ENCODE measurements at places on chromosomes 7 and 10. TPM values are rescaled to one million over a fixed set of nuclear protein-coding genes. Genes with fewer than 3 reads are reported as not detected.

The ADAM12 gene
- 3.7 TPM for total RNA-seq

DNA sequence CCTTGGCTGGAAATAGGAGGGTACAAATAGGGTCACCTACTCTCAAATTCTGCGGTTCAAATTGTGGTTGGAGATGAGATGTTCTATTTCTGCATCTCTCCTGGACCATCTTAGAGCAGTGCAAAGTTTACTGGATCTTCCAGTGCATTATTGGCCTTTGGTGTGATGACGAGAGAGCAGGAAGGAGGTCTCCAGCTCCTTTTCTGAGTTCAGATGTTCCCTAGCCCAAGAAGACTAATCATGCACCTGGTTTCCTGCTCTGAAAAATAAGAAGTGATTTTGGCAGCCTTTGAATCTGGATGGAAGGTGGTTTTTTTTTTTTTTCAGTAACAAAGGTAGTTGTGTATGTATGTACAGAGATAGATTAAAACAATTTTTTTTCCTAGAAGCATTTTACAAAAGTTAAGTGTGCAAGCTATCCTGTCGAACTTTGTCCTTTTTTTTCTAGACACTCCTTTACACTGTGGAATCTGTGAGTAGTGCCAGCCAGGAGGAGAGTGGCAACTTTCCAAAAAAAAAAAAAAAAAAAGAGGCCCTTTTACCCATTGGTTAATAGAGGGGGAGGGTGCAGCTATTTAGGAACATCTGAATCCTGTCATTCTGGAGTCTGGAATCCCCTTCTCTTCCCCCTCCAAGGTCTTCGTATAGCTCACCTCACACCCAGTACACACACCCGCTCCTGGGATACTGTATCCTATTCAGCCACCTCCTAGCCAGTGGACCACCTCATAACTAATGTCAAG, 26.3 kb downstream of the PAPSS2 start:
- H3K27me3 ChIP-seq: no peaks in the 10 kb centered on the region
- H3K27ac ChIP-seq: no peak overlapping the region
- no peaks in the 10 kb centered on the region for H3K36me3 ChIP-seq
- no peak overlapping the region for H3K4me3 ChIP-seq
- DNase-seq: no peak

- peaks cover 6% of the 10 kb centered on the region for H3K4me1 ChIP-seq
- no peaks in the 10 kb centered on the region for H3K27me3 ChIP-seq
- H3K4me3 ChIP-seq: no peak overlapping the region
- H3K36me3 ChIP-seq: no peaks in the 10 kb centered on the region
- no peak for DNase-seq
- no peak overlapping the region for H3K27ac ChIP-seq
Measured at GRCh38 chr10:34193931-34194626, 621.0 kb downstream of the PARD3 start.

- no peaks in the 10 kb centered on the region for H3K36me3 ChIP-seq
- no peaks in the 10 kb centered on the region for H3K27me3 ChIP-seq
- H3K27ac ChIP-seq: no peak overlapping the region
- no peak overlapping the region for H3K4me3 ChIP-seq
Measured at GRCh38 chr10:130423455-130424305, 287.5 kb downstream of the GLRX3 start.

- H3K36me3 ChIP-seq: no peaks in the 10 kb centered on the region
- no peak for DNase-seq
- no peaks in the 10 kb centered on the region for H3K27me3 ChIP-seq
- H3K27ac ChIP-seq: no peak overlapping the region
- no peaks in the 10 kb centered on the region for H3K4me1 ChIP-seq
- H3K4me3 ChIP-seq: no peak overlapping the region
Measured at GRCh38 chr7:16734148-16734726, 19.3 kb upstream of the TSPAN13 start.

DNA sequence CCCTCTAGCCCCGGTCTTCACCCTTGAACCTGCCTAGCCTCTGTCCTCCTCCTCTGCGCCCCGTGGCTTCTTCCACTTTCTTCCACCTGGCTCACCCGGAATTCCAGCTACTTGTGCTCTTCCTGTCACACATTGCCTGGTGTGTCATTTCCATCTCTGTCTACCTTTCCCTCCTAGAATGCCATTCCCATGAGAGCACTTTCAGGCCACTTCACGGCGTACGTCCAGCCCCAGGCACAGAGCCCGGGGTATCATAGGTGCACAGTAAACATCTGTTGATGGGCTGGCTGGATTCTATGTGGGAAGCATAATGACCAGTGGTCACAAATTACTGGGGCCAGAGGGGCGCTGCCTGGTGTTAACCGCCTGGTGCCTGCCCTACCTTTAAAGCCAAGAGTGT, 161.3 kb downstream of the CUX1 start:
- no peak overlapping the region for H3K27ac ChIP-seq
- no peaks in the 10 kb centered on the region for H3K27me3 ChIP-seq
- no peak for DNase-seq
- H3K4me1 ChIP-seq: no peaks in the 10 kb centered on the region
- H3K4me3 ChIP-seq: no peak overlapping the region
